ENCODE measurements at places on chromosomes 6 and 20.

DNA sequence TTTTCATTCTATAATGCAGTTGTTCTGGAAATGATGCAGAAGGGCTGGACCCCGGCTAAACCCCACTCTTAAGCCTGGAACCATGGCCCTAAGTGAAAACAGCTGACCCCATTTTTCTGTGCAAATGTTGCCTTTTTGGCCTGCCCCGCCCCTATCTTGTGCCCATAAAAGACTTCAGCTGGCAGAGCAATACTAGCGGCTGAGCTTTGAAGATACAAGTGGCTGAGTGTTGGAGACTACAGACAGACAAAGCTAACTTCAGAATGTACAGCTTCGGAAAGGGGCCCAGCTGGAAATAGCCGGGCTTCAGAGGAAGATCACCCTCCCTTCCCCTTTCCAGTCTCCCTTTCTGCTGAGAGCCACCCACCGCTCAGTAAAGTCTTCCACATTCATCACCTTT, 258.6 kb upstream of the SPTLC3 start:
- no peak for DNase-seq

DNA sequence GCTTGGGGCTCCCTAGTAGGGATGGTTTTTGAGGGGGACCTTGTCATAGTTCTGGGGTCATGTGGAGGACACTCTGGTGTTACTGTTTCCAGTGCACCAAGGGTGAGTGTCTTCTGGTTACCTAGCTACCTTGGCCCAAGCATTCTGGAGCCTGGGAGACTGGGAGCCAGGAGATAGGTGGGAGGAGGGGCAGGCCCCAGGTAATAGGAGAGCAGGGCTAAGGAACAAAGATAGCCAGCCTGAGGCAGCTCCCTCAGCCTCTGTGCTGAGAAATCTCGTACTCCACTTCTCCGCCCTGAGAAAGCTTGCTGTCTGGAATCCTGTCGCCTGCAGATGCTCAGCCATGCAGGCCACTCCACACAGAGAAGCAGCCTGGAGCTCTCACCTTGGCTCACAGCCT, 8.3 kb upstream of the ENTPD6 start:
- DNase-seq = no peak

DNA sequence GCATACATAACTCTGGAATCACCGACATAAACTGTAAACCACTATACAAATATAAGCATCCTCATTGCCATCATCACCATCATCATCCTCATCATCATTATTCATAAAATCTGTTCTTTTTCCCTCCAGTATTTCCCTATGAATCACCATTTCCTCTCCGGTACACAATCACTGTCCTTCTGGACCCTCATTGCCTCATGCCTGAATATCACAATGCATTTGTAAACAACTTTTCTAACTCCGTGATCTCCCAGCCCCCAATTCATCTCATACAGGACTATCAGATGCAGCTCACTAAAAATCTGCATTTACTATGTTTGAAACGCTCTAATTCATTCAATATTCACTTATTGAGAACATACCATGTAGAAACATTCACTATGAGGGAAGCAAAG, 339.7 kb downstream of the TBC1D32 start:
- no peak for DNase-seq

DNA sequence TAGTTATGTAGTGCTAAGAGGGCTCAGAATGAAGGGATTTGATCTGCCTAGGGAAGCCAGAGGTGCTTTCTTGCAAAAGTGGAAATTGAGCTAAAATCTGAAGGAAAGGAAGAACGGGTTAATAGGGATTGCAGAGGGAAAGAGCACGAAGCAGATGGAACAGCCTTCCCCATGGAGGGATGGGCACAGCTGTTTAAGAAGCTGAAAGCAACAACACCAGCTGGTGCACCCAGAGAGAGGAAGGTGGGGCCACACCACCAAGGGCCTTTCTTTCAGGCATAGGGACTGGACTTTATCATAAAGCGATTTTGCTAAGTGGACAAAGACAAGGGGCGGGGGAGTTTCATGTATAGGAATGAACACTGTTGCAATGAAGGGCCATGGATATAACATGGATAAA, 65.8 kb upstream of the SNRPB2 start:
- DNase-seq = no peak

- no peak for DNase-seq
Observed at GRCh38 chr20:6384380-6384779, 261.6 kb upstream of the FERMT1 start.

- DNase-seq = no peak
Observed at GRCh38 chr6:36752187-36752885, 54.7 kb downstream of the RAB44 start.

DNA sequence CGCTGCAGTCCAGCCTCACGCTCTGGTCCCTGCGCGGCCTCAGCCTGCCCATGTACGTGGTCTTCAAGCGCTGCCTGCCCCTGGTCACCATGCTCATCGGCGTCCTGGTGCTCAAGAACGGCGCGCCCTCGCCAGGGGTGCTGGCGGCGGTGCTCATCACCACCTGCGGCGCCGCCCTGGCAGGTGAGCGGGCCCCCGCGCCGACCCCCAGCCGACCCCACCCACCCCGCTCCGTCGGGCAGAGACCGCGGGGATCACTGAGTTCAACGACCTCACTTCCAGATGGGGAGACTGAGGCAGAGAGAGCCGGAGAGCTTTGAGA, 545 bp downstream of the SLC35D3 start:
- no peak for DNase-seq

GRCh38 chr20:34189572-34190163, 51.6 kb upstream of the ASIP start:
- no peak for DNase-seq

GRCh38 chr6:35713006-35713767, 23.6 kb upstream of the ARMC12 start:
- no peak for DNase-seq

GRCh38 chr20:53613748-53614147, 20.1 kb upstream of the ZNF217 start:
- no peak for DNase-seq

GRCh38 chr6:144144996-144145395, 5.3 kb upstream of the STX11 start:
- DNase-seq = no peak

- DNase-seq = no peak
Observed at GRCh38 chr6:139407718-139408222, 33.3 kb upstream of the CITED2 start.

- DNase-seq = no peak
Observed at GRCh38 chr6:33995309-33996119, 150.4 kb downstream of the GRM4 start.

GRCh38 chr6:132017942-132018341, 66.8 kb upstream of the CCN2 start:
- no peak for DNase-seq

GRCh38 chr6:137092018-137092417, 47.3 kb upstream of the IL20RA start:
- no peak for DNase-seq

DNA sequence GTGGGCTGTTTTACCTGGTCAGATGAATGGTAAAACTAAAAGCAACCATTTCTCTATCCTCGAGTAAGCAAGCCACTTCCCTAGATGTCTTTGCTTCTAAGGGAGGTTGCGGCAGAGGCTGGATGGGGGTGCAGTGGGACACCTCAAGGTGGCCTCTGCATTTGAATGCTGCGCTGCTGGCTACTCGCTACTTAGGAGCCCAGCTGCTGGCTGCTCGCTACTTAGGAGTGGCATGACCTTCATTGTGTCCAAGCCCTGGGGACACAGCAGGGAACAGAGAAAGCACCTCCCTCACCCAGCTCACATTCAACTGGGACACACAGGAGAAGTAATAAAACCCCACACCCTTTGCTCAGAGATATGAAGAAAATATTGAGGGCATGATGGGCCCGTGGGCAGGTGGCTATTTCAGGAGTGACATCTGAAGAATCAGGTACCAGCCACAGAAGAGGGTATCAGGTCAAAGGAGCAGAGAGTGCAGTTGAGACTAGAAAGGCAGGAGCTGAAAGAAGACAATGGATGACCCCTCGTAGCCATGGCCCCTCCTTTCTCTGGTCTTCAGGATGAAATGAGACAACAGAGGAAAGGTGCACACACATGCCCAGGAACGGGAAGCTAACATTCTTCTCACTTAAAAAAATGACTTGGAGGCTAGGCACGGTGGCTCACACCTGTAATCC, 149.4 kb downstream of the ZMYND8 start:
- no peak for DNase-seq

DNA sequence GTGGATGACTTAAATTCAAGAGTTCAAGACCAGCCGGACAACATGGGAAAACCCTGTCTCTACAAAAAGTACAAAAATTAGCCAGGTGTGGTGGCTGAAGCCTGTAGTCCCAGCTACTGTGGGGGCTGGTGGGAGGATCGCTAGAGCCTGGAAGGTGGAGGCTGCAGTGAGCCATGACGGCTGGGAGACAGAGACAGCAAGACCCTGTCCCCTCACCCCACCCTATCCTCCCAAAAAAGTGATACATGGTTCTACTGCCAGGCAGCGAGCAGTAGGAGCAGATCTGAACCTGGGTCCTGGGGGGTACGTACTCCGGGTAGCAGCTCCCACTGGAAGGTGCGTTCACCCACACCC, 2.2 kb downstream of the PSMA7 start:
- DNase-seq = no peak

DNA sequence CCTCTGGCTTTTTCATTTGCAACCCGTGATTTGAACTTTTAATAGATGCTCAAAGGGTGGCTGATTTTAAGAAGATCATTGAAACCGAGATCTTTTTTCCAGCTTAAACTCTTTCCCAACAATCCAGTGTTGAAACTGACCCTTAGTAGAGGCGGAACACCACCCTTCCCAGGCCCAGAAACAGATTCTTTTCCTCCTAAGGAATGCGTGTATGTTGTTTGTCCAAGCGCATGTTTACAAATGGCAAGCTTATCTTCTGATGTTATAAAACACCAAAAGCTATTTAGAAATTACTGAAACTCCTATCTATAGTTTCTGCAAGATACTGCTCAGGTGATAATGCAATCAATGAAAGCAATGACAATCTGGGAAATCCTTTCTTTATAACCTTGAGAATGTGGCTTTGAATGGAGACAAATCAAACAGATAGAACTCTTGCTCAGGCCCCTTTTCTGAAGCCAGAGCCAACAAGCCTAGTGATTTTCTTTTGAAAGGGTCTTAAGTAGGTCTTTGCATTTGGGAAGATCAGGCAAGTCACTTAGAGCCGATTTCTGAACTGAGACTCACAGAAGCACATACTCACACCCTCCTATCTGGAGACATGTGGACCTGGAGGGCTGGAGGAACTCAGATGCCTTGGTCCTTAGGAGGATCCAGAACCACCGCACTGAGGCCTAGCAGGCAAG, 9.1 kb downstream of the BANF2 start:
- no peak for DNase-seq

GRCh38 chr6:150930841-150931240, 65.3 kb downstream of the MTHFD1L start:
- no peak for DNase-seq

DNA sequence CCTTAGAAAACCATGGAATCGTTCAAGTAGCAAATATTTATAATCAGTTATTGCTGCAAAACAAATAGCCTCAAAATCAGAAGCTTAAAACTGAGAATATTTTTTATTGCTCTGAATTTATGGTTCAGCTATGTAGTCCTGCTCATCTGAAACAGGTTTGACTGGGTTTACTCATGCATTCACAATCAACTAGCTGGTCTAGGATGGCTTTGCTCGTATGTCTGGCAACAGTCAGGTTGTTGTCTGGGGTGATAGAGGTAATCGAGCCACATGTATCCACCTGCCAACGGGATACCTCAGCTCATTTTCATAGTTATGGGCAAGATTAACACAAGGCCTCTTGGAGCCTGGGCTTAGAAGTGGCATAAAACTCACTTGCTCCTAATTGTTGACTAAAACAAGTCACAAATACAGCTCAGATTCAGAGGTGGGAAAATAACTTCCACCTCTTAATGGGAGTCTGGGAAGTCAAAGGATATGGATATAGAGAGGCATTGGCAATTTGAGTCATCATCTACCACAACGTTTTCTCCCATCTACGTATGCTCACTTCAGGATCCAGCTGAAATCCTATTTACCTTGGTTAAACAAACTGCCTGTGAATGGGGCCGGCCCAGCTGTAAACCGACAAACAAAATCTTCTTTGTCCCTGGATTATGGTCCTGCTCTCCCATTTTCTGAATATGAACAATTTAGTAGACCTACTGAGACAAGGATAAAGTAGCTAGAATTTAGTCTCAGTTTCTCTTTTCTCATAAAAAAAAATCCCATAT, 54.5 kb upstream of the TENT5A start:
- no peak for DNase-seq
